ENCODE measurements at places on chromosomes 1 and 21.

DNA sequence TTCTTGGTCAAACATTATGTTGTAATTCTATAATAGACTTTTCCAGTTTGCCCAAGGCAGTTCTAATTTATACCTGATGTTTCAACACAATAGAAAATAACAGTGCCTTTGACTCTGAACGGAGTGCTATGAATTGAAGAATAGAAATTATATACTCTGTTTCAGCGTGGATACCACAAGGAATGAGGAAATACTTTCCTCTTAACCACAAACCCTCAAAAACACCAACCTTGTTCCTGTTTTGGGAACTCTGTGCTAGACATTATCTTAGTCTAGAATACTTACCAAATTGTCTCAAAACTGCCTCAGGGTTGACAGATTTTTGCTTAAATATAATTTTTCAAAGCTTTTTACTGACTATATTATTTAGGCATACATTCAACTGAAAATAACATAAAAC is 1629.3 kb downstream of the MRPL39 start:
- no peak for DNase-seq

- DNase-seq: no peak
Measured at GRCh38 chr1:3879099-3879498, 21.0 kb downstream of the C1orf174 start.

DNA sequence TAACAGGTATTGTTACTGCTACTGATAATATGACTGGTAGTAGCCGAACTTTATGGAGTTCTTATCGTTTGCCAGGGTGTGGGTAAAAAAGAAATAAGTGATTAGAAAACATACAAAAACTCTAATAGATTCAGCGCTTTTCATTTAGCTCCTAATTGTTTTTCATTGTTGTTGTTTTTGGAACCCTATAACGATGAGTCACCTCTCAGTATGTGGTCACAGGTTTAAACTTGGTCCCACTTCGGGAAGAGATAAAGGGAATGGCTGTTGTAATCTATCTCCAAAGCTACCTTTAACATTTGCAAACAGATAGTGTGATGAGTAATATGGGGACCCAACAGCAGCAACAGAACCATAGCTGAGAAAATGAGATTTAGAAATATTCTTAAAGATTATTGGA is 62.7 kb upstream of the BCL10 start:
- no peak for DNase-seq

GRCh38 chr21:15614766-15615165 is 115.0 kb upstream of the USP25 start:
- DNase-seq: no peak

GRCh38 chr1:147735423-147735822 is 25.0 kb downstream of the GJA5 start:
- no peak for DNase-seq

GRCh38 chr1:79197421-79197820 is 190.9 kb upstream of the ADGRL4 start:
- no peak for DNase-seq

GRCh38 chr1:51498924-51499323 is 20.1 kb downstream of the EPS15 start:
- DNase-seq: no peak

- DNase-seq: no peak
Measured at GRCh38 chr1:6476483-6476882, 10.5 kb upstream of the TNFRSF25 start.

DNA sequence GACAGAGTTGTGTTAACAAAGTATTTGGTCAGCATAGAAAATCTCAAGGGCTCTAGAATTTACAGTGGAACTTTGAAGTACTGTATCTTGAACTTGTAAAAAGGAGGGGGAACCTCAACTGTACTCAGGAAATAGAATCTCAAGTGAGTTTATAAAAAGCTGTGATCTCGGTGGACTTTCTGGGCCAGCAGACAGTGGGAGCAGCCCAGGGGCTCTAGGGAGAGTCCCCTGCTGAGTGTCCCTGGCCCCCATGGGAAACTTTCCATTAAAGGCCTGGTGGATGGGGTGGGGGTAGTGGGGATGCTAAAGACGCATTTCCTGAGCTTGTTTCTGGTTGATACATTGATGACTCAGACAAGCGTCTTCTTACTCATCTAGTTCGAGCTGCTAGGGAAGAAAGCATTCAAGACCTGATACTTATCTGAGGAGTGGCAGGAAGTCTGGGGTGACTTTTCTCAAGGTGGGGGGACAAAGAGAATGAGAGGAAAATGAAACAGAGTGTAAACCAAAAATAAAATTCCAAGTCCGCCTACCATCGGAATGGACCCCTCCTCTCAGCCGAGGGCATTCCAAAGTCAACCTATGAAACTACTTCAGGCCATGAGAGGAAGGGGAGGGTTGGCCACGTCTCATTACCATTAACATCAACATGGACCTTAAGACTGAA is 65.5 kb downstream of the NID1 start:
- DNase-seq: no peak

- DNase-seq: no peak
Measured at GRCh38 chr1:172507741-172508140, 25.2 kb upstream of the SUCO start.

GRCh38 chr1:227948493-227949260 is 945 bp upstream of the WNT9A start:
- DNase-seq: no peak
